ENCODE measurements at places on chromosomes 2 and 18.
A peak's percentile ranks its signal among the peaks of the same experiment; 100 is the strongest.

- no peak for DNase-seq
Measured at GRCh38 chr18:42712065-42712464, 403.4 kb downstream of the RIT2 start.

GRCh38 chr2:212919238-212919637, 232.2 kb downstream of the IKZF2 start:
- DNase-seq, result no peak

DNA sequence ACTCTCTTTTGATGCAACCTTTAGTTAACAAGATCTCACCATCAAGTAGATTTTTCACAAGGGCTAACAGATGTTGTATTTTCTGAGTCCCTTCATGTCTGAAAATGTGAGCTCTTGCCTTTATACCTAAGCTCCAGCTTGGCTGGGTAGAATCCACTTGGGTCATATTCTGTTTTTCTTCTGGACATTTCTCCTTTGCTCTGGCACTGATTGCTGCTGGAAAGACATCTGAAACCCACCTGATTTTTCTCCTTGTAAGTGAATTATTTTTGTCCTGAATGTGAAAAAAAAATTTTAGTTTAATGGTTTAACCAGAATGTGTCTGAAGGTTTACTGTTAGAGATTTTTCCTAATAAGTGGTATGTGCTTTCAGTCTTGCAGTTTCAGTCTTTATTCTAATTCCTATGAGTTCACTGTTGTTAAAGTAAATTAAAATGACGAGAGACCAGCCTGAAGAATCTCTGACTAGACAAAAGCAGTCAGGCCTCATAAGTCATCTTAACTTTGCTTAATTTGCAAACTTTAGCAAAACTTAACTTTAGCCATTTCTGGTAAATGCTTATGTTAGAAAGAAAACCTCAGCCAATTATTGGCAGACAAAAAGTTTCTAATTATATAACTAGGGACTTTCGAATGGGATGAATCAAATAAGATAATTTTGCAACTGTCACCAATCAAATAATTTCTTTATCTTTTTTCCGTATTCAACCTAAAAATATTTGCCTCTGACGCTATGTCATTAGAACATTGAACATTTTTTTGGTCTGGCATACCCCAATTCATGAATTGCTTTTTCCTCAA, 70.8 kb downstream of the ACAA2 start:
- no peak for DNase-seq

GRCh38 chr2:157486596-157487270, 42.8 kb upstream of the CYTIP start:
- no peak for DNase-seq

- no peak for DNase-seq
Measured at GRCh38 chr2:100252811-100253698, 69.2 kb downstream of the LONRF2 start.

DNA sequence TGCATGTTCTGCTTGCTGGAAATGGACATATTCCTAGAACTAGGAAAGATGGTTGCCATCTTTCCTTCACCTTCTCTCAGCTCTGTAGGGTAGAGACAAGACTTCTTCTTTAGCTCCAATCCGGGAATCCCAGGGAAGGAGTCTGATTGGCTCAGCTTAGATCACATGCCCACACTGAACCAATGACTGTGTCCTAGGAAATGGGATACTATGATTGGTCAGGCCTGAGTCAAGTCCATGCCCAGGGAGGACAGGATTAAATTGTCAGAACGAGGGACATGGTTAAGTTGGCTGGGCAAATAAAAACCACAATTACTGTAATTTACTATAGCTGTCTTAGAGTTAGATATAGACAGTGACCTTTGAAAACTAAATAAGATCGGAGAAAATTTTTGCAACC, 31.4 kb downstream of the SEMA4F start:
- DNase-seq, result no peak

GRCh38 chr2:95346738-95347671, 49.9 kb downstream of the KCNIP3 start:
- DNase-seq, result no peak

DNA sequence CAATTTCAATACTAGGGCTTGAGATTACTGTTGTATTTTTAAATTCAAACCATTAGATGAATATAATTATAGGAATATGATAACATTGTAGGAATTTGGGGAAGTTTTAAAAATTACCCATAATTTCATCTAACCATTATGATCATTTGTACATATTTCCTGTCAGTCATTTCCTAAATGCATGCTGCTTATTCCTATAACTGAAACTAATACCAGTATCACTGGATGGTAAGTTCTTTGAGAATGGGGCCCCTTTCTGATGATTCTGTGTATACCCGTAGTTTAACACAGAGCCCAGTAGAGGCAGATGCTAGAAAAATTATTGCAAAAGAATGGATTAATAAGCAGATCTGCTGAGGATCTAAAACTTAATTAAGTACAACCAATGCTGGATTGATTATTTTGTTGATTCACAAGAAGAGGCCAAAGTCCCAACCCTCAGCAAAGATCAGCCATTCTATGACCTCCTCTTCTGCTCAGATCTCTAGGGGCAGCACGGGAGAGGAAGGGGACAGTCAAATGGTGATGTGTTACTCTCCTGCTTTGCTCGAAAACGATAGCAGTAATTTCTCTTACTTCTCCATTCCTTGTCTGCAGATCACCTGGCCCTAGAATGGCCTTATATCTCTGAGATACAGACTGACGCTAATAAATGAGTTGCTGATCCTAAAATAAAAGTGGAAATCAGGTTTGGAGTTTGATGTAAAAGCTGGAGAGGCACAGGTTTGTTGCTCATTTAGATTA, 69.5 kb upstream of the PELI1 start:
- DNase-seq, result peak; percentile 28

DNA sequence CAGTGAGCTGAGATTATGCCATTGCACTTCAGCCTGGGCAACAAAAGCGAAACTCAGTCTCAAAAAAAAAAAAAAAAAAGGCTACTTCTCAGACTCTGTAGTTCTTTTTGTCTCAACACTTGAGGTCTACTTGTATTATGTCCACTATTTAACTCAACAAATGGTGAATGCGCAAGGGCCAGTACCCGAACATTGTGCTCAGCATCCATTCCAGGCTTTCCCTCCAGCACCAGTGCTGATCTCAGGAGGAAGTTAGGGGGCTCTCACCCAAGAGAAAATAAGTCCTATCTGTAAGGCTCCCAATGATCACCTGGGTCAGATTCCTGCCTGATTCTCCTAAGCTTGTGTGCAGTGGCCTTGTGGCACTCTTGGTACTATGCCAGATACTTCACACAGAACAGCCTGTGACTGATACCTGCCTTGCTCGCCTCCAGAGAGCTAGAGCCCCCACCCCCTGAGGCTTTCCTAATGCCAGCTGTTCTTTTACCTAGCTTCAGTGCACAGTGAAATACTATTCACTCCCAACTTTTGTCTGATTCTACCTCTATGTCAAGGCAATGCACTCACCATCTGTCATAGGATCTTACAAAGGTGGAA, 74.9 kb downstream of the INO80D start:
- no peak for DNase-seq

DNA sequence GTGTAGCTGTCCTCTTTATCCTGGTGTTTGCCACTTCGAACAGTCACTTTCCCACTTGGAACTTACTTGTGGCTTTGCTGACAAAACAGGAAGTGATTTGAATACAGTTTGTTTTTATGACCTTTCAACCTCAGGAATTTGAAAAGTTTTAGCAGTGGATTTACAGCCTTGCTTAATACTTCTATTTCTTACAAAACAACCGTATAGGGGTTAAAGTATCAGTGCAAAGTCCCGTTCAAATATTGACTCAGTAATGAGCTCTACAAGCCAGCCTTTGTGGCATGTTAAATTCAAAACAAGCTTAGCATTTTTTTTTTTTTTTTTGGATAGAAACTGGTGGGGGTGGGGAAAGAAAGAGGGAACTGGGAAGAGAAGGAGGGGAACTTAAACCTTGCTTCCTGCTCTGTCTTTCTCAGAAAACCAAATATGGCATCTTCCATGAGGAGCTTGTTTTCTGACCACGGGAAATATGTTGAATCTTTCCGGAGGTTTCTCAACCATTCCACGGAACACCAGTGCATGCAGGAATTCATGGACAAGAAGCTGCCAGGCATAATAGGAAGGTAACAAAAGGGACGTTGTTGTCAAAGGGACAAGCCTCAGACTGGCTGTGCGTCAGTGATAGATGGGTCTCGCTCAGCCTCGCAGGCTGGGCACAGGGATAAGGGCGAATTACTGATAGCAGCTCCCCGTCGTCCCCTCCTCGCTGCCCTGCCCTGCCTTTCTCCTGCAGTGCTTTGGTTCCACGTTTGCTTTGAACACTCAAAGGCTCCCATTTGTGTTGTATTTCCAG, at the start of gene HNMT:
Gene HNMT, plus strand, starts transcription at position 408 of the 793 bp plus-strand sequence. Its CDS starts 19 bp downstream, at position 427.
- no peak for DNase-seq

- no peak for DNase-seq
Measured at GRCh38 chr2:9378433-9379390, 44.6 kb downstream of the ITGB1BP1 start.

DNA sequence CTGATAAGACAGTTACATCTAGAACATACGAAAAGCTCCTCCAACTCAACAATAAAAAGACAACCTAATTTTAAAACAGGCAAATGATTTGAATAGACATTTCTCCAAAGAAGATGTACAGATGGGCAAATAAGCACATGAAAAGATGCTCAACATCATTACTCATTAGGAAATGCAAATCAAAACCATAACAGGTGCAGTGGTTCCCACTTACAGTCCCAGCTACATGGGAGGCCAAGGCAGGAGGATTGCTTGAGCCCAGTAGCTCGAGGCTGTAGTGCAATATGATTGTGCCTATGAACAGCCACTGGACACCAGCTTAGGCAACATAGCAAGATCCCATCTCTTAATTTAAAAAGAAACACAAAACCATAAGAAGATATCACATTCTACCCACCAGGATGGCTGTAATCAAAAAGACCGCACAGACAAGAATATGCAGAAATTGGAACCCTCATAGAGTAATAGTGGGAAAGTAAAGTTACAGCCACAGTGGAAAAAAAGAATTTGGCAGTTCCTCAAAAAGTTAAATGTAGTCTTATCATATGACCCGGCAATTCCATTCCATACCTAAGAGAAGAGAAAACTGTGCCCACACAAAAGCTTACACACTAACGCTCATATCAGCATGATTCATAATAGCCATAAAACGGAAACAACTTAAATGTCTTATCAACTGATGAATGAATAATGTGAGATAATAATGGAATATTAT, 30.5 kb upstream of the ARMC9 start:
- DNase-seq, result no peak

GRCh38 chr2:104584393-104584792, 269.5 kb upstream of the POU3F3 start:
- DNase-seq, result no peak

- no peak for DNase-seq
Measured at GRCh38 chr2:195513119-195513518, 143.9 kb upstream of the SLC39A10 start.

DNA sequence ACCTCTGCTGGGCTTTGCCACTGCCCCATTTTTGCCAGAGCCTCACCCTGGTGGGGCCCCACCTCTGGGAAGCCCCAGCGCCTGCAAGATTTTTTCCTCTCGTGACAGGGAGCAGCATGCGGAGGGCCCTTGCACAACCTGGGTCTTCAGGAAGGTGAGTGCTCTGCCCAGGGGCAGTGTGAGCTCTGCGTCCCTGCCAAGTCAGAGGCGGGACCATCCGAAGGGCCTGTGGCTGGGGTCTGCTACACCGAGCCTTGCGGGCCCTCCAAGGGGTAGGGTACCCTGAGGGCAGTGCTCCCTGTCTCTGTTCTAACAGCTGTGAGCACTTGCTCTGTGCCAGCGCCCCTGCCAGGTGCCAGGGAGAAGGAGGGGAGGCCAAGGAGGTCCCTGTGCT, 5.8 kb upstream of the ODC1 start:
- DNase-seq, result no peak

DNA sequence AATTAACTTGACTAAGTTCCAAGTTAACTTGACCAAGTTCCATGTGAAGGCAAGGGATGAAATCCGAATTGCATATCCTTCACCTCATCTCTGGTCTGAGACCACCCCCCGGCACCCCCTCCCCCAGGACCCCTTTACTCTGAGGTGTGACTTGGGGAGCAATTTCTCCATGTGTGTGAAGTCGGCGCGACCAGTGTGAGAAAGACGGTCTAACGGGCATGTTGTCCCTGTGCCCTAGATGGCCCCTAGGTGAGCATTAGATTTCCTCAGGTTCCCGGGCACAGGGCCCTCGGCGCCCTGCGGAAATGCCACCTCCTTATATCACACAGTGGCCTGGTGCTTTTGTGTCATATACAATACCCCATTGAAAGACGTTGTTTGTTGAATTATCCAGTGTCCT, 137.1 kb downstream of the CTIF start:
- DNase-seq, result no peak

DNA sequence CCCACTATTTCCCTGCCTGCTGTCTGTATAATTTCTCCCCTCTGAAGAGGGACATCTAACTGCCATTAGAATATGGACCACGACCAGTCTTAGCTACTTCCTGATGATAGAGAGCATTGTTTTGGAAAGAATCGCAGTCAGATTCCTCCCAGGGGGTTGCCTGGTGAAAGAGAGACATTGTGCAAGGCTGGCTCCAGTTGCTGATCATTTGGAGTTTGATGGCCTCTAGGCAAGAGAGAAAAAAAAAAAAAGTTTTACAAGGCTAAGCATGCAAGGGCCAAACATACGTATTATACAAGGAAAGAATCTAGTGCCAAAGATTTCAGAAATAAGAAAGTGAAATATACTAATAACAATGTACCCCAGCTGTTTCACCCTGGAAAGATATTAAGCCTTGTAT, 182.2 kb downstream of the CMPK2 start:
- DNase-seq, result no peak

DNA sequence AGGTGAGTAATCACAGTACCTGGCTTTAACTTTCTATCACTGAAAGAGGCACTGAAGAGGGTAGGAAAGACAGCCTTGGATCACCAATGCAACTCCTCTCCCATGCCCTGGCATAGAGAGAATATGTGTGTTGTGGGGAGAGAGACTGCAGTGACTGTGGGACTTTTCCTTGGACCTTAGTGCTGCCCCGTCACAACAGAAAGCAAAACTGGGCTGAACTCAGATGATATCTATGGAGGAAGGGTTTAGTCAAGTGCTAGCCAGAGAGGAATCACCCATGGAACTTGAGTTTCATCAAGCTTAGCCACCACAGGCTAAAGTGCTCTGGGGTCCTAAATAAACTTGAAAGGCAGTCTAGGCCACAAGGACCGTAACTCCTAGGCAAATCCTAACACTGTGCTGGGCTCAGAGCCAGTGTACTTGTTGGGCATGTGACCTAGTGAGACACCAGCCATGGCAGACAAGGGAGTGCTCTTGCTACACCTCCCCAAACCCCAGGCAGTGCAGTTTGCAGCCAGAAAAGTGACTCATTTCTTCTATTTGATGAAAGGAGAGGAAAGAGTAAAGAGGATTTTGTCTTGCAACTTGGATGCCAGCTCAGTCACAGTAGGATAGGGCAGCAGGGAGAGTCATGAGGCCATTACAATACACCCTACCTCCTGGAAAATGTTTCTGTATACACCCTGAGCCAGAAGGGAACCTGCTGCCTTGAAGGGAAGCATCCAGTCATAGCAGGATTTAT, 105.8 kb upstream of the SPOPL start:
- no peak for DNase-seq
